Caco-2 (cell line): ENCODE measurements at places on chromosomes 12 and 14. TPM values are rescaled to one million over a fixed set of nuclear protein-coding genes. Genes with fewer than 3 reads are reported as not detected.

CLMN gene
- total RNA-seq = 5.2 and 6.7 TPM in 2 replicates

SERPINA10 gene
- total RNA-seq = 5.6 and 7.3 TPM in 2 replicates

DENND5B gene
- total RNA-seq = 34.9 and 36.0 TPM in 2 replicates

BAZ1A gene
- 26.1 and 29.6 TPM in 2 replicates for total RNA-seq

TC2N gene
- total RNA-seq = 30.6 and 31.0 TPM in 2 replicates

PTCSC3 gene
- total RNA-seq = not detected in 2 replicates

COQ10A gene
- total RNA-seq = 16.7 and 18.4 TPM in 2 replicates

PITPNM2 gene
- 10.6 TPM in 2 replicates for total RNA-seq

CACNA2D4 gene
- 2.0 and 2.2 TPM in 2 replicates for total RNA-seq

NKX2-1 gene
- 0.66 and 1.5 TPM in 2 replicates for total RNA-seq

TEX52 gene
- total RNA-seq = 0.34 TPM in 1 of 2 replicates, not detected in the other

KRT77 gene
- total RNA-seq = not detected in 2 replicates

CFAP73 gene
- total RNA-seq = 0.23 TPM in 1 of 2 replicates, not detected in the other

NUBPL gene
- 12.5 and 13.9 TPM in 2 replicates for total RNA-seq

TMEM30B gene
- 31.4 and 32.5 TPM in 2 replicates for total RNA-seq

NID2 gene
- total RNA-seq = 9.5 and 10.8 TPM in 2 replicates

TEAD4 gene
- total RNA-seq = 96.2 and 97.8 TPM in 2 replicates

OASL gene
- 0.11 and 0.35 TPM in 2 replicates for total RNA-seq

LARP4 gene
- 103 and 115 TPM in 2 replicates for total RNA-seq

AKT1 gene
- total RNA-seq = 110 and 111 TPM in 2 replicates

ARG2 gene
- 22.6 and 22.8 TPM in 2 replicates for total RNA-seq

SIX1 gene
- total RNA-seq = 0.26 and 0.32 TPM in 2 replicates

GZMH gene
- not detected in 2 replicates for total RNA-seq

KCNC2 gene
- not detected in 2 replicates for total RNA-seq

AJUBA gene
- total RNA-seq = 184 and 211 TPM in 2 replicates

C12orf42 gene
- not detected in 2 replicates for total RNA-seq

GPR84 gene
- total RNA-seq = not detected in 2 replicates

SLC5A8 gene
- total RNA-seq = not detected in 2 replicates

DPPA3 gene
- 31.8 and 40.0 TPM in 2 replicates for total RNA-seq

PLEKHG3 gene
- total RNA-seq = 85.9 and 90.8 TPM in 2 replicates

AQP2 gene
- total RNA-seq = not detected in 2 replicates

SPIC gene
- not detected in 2 replicates for total RNA-seq

OR6C2 gene
- not detected in 2 replicates for total RNA-seq

FITM1 gene
- total RNA-seq = 0.39 and 0.44 TPM in 2 replicates

DEGS2 gene
- 3.8 and 5.1 TPM in 2 replicates for total RNA-seq

AICDA gene
- not detected in 2 replicates for total RNA-seq

CLEC4C gene
- total RNA-seq = not detected in 2 replicates

FOXG1 gene
- not detected in 2 replicates for total RNA-seq

HOXC10 gene
- 4.0 and 4.5 TPM in 2 replicates for total RNA-seq

SLCO1C1 gene
- total RNA-seq = not detected in 2 replicates

GYS2 gene
- total RNA-seq = 0.66 and 1.3 TPM in 2 replicates

OSBPL8 gene
- 49.3 and 50.0 TPM in 2 replicates for total RNA-seq

RNF212B gene
- not detected in 2 replicates for total RNA-seq

KRT73 gene
- total RNA-seq = not detected in 2 replicates

NOXRED1 gene
- 0.28 and 0.41 TPM in 2 replicates for total RNA-seq

STXBP6 gene
- 32.2 and 35.7 TPM in 2 replicates for total RNA-seq

ALG10B gene
- total RNA-seq = 10.9 and 11.9 TPM in 2 replicates

C14orf180 gene
- not detected in 2 replicates for total RNA-seq

FKBP3 gene
- total RNA-seq = 94.2 and 94.8 TPM in 2 replicates

TAS2R7 gene
- not detected in 2 replicates for total RNA-seq
